ENCODE measurements at places on chromosomes 11 and 22.

DNA sequence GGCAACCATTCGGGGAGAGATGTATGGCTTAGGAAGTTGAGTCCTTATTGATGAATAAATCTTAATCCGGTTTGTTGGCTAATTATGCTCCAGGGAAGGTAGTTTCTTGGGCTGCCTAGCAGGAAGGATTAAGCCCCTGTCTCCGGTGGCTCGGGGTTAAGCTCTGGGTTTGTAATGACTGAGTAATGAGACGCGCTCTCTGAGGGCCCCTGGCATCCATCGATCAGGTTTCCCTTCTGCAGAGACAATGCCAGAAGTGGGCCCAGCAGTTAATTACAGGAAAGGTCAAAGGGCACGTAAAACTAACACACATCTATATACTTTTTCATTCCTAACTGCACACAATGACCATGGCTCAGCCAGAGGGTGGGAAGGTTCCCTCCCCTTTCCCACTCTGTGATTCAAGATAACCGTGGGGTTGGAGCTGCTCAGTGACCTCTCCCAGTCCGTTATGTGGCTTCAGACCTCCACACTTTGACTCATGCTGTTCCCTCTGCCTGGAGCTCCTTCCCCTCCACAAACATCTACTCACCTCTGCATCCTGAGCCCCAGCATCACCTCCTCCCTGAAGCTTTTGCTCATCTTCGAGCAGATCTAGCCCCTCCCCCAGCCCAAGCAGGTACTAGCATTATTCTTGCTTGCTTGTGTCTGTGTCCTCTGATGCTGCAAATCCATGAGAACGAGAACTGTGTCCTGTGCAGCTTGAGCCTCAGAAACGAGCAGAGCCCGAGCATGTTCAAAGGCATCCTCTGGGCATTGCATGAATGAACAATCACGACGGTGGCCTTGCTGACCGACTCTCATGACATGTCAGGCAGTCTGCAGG is 16.6 kb downstream of the SCUBE1 start:
- DNase-seq: no peak

DNA sequence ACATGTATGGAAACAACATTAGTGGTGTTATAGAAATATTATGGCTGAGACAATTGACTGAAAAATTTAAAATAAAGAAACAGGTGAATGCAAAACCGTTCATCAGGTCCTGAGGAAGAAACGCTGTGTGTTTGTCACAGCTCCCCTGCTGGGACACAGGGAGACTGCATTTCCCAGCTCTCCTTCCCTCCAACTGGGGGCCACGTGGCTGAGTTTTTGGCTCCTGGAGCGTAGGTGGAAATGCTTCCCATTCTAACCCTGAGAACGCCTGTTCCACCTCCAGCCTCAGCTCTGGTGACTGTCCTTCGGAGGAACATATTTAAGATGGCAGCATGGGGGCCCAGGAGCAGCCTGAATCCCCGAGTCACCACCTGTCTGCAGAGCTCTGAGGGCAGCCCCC is 398.6 kb downstream of the BRD1 start:
- DNase-seq: no peak

DNA sequence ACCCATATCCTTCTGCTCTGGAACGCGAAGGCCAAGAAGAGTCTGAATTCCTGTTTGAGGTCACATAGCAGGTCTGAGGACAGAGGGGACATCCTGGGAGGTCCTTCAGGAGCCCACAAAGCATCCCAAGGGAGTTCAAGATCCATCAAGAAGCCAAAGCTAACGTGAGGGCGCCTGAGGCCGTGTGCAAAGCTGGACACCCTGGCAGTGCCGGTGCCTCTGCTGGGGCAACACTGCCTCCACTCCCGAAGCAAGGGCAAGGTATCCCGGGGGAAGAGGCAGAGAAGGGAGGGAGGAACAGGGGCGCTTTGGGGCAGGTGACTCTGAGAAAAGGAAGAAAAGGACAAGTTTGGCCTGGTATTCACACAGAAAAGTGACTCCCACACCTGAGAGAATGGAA is 50.3 kb upstream of the CDON start:
- DNase-seq: no peak

DNA sequence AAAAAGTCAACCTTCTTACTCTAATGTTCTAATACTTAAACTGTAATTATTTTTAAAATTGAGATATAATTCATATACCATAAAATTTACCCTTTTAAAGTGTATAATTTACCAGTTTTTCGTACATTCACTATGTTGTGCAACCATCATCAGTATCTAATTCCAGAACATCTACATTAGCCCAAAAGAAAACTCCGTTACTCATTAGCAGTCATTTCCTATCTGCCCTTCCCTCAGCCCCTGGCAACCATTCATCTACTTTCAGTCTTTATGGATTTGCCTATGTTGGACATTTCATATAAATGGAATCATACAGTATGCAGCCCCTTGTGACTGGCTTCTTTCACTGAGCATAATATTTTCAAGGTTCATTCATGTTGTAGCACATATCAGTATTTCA is 22.2 kb downstream of the SGSM3 start:
- no peak for DNase-seq

GRCh38 chr11:79113054-79113690 is 327.7 kb downstream of the TENM4 start:
- DNase-seq: no peak

- DNase-seq: no peak
Observed at GRCh38 chr11:132330515-132330914, 960.1 kb downstream of the NTM start.
